ENCODE measurements at places on chromosomes 11 and 22. TPM values are rescaled to one million over a fixed set of nuclear protein-coding genes. Genes with fewer than 3 reads are reported as not detected.

DNA sequence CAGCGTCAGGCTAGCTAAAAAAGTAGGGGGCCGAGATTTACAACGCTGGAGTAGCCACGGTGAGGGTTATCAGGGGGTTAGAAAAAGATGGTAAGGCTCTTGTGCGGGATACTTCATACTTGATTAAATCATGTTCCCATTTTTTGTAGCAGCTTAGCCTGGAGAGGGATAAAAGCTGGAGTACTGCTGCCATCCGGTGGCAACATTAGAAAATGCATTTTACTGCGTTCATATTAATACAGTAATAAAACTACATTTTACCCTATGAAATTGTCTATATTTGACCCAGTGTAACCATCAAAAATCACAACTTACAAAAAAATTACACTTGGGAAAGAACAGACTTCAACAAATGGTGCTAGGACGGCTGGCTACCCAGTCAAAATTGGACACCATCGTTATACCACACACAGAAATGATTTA, 17.3 kb downstream of the RPUSD4 start:
- no peak overlapping the region for H3K4me3 ChIP-seq
- peaks cover 19% of the 10 kb centered on the region for H3K36me3 ChIP-seq
- DNase-seq, result no peak
- no peaks in the 10 kb centered on the region for H3K27me3 ChIP-seq
- H3K4me1 ChIP-seq, result no peaks in the 10 kb centered on the region

DNA sequence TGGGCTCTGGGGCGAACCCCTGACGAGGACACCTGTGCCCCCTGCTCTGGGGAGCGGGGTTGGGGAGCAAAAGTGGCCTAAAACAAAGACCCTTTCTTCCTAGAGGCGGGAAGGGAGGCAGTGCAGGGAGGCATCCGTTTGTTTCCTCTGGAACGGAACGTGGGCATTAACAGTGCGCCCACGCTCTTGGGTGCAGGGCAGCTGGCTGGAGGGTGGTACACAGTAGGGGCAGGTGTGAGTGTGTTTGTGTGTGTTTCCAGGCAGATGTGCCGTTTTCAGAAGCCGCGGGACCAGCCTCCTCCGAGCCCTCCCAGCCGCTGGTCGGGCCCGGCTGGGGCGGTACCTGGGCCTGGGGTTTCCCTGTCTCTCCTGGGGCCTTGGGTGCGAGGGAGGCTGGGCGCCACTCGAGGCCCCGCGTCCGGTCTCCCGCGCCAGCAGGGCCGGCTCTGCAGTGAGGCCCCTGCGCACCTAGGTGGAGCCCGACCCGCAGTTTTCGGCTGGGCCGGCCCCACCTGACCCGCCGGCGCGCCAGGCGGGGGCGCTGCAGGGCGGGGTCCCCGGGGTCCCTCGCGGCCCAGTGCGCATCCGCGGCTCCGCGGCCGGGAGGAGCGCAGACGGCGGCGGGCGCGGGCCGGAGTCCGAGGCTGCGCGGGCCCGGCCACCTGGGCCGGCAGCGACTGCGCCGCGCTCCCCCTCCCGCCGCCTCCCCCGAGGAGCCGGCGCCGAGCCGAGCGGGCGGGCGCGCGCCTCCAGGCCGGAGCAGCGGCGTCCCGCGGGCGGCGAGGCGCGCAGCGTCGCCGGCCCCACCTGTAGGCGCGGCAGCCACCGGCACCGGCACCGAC, 1252.7 kb downstream of the BRD1 start:
- H3K36me3 ChIP-seq, result no peaks in the 10 kb centered on the region
- no peak for DNase-seq
- H3K4me3 ChIP-seq, result peak overlapping the region; percentile 33
- H3K27me3 ChIP-seq, result no peaks in the 10 kb centered on the region
- no peak overlapping the region for H3K27ac ChIP-seq

GRCh38 chr22:37904572-37905533, 1.2 kb upstream of the MICALL1 start:
- H3K4me3 ChIP-seq, result peak overlapping the region; percentile 85
- no peaks in the 10 kb centered on the region for H3K27me3 ChIP-seq
- DNase-seq, result peak; percentile 92

Gene CCDC15
- total RNA-seq, result not detected

Gene GALNT18
- total RNA-seq, result 53.5 TPM

- H3K27ac ChIP-seq, result no peak overlapping the region
- H3K4me3 ChIP-seq, result peak overlapping the region; percentile 52
- H3K36me3 ChIP-seq, result no peaks in the 10 kb centered on the region
- H3K4me1 ChIP-seq, result no peaks in the 10 kb centered on the region
Observed at GRCh38 chr11:2708757-2709281, 9.0 kb upstream of the KCNQ1OT1 start.

Measured in ascending aorta (tissue), 2 donors.